ENCODE measurements at places on chromosomes 4 and X. TPM values are rescaled to one million over a fixed set of nuclear protein-coding genes. Genes with fewer than 3 reads are reported as not detected.

Gene BST1
- 1.8 TPM for total RNA-seq

Gene RHOXF2B
- total RNA-seq = not detected

Gene MAGEE2
- not detected for total RNA-seq

Gene CAPN6
- total RNA-seq = not detected

Gene GRID2
- total RNA-seq = not detected

Gene CXCL3
- 0.14 TPM for total RNA-seq

All from activated T-helper 2 cell treated with anti-CD3 and anti-CD28 coated beads, Interferon-gamma antibody, Interleukin-2, Interleukin-4, amounts not matched to agents 10 μg/mL and 5 μg/mL and 100 μg/mL, durations not matched to agents 14 hours and 24 hours and 36 hours (primary cell).